ENCODE measurements at places on chromosomes 7 and 10.

DNA sequence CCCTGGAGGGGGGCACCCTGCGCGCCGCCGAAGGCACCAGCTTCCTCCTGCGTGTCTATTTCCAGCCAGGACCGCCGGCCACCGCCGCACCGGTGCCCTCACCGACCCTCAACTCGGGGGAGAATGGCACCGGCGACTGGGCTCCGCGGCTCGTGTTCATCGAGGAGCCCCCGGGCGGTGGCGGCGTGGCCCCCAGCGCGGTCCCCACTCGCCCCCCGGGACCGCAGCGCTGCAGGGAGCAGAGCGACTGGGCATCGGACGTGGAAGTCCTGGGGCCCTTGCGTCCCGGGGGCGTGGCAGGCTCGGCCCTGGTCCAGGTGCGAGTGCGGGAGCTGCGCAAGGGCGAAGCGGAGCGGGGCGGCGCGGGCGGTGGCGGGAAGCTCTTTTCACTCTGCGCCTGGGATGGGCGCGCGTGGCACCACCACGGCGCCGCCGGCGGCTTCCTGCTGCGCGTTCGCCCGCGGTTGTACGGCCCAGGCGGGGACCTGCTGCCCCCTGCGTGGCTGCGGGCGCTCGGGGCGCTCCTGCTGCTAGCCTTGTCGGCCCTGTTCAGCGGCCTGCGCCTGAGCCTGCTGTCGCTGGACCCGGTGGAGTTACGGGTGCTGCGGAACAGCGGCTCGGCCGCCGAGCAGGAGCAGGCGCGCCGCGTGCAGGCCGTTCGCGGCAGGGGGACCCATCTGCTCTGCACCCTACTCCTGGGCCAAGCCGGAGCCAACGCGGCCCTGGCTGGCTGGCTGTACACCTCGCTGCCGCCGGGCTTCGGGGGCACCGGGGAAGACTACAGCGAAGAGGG is 594 bp downstream of the CNNM1 start:
- DNase-seq: no peak

GRCh38 chr10:128398118-128398517 is 271.9 kb upstream of the MKI67 start:
- no peak for DNase-seq

- peak; percentile 22 for DNase-seq
Measured at GRCh38 chr7:25216837-25217236, 11.4 kb downstream of the NPVF start.

- DNase-seq: no peak
Measured at GRCh38 chr10:57959318-57960006, 308.2 kb downstream of the IPMK start.

GRCh38 chr7:24825381-24825794 is 68.1 kb upstream of the GSDME start:
- DNase-seq: no peak

DNA sequence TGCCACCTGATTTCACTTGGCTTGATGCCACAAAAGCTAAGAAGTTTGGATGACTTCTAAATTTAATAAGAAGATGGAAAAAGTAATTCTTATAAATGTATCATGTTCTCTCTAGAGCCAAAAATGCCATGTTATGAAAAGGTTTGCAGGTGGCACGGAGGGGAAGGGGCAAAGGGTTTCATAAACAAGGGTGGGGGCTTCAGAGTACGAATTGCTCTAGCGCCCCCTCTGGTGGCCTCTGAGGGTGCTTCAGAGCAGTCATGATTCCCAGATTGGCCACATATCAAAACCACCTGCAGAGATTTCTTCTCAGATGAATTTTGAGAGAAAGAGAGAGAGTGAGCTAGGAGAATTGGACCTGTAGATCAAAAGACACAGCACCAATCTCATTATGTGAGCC is 208.6 kb upstream of the YAE1 start:
- DNase-seq: no peak

DNA sequence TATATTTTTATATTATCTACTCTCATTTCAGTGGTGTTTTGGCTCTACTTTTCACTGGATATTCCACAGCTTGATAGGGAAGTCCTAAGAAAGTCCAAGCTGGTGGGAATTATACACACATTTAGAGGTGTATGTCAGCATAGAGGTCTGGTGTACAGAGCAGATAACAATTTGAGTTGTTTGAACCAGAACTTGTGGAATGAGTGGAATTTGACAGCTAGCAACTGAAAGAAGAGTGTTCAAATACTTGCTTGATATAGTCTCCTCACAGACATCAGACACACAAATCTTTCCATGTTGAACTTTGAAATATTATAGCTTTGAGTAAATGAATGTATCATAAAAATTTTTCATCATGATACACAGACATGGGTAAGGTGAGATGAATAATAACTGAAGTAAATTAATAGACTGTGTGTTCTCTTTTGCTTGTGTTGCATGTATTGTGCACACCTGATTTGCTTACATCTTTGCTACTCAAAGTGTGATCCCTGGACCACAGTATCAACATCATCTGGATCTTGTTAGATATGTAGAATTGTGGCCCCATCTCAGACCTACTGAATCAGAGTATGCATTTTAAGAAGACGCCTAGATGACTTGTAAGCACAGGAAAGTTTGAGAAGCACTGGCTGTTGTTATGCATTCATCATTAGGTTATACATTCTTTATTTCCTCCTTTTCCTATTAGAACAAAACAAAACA is 91.5 kb downstream of the ABCA13 start:
- DNase-seq: no peak

GRCh38 chr10:110566472-110567200 is 859 bp upstream of the SMC3 start:
- no peak for DNase-seq

DNA sequence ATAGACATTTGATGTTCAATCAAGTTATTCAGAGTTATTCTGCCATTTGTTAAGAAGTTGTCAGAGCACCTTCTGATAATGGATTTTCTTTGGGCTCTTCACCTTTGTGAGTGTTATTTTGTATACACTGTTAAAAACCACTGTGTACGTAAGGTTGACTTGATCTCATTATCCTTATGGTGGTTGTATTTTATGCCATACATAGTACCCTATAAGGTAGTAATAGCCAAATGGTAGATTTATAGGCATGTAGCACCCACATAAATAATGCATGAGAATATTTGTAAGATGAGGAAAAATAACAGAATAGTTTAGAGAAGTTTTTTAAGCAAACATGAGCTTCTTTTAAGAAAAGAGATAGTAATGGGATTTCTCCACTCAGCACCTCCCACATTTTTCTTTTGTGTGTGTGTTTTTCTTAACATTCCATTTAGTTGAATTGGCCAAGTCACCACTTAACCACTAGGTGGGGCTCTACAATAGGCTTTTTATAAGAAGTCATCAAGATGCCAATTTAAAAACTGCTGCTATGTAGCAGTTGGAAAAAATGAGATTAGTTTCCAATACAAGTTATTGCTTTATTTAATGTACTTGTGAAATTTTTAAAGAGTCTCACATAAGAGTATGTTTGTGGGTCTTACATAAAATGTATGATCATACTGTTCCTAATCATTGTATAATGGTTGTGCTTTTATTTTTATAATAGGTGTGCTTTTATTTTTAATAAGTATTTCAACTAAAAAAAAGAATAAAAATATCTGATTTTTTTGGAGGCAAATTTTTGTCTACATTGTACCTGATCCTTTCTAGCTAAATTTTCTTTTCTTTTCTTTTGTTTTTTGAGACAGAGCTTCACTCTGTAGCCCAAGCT is 41.1 kb upstream of the STMP1 start:
- DNase-seq: peak; percentile 37

- no peak for DNase-seq
Measured at GRCh38 chr10:8150401-8150905, 96.0 kb downstream of the GATA3 start.

GRCh38 chr7:47035522-47035921 is 546.4 kb downstream of the TNS3 start:
- no peak for DNase-seq

- no peak for DNase-seq
Measured at GRCh38 chr7:65980478-65981250, 1.3 kb downstream of the GUSB start.

- DNase-seq: no peak
Measured at GRCh38 chr7:107989618-107990373, 13.2 kb downstream of the LAMB1 start.

GRCh38 chr7:115812794-115813193 is 217.8 kb downstream of the TFEC start:
- no peak for DNase-seq

DNA sequence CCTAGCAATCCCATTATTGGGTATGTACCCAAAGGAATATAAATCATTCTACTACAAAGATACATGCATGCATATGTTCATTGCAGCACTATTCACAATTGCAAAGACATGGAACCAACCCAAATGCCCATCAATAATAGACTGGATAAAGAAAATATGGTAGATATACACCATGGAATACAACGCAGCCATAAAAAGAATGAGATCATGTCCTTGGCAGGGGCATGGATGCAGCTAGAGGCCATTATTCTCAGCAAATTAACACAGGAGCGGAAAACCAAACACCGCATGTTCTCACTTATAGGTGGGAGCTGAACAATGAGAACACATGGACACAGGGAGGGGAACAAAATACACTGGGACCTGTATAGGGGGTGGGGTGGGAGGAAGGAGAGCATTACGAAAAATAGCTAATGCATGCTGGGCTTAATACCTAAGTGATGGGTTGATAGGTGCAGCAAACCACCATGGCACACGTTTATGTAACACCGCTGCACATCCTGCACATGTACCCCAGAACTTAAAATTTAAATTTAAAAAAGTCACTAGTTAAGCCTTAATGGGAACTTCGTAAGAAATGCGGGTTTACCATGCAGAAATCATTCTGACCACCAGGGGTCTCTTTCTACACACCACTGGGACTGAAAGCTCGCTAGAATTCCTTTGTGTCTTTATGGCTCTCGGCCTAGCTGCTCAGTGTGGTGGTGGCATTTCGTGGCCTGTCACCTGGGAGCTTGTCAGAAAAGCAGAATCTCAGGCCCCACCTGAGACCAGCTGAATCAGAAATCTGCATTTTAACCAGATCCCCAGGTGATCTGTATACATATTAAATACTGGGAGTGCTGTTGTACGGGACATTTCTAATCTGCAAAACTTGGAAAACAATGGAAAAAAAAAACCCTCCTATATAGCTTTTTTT is 9.5 kb downstream of the ANKRD1 start:
- DNase-seq: peak; percentile 5

GRCh38 chr10:100696477-100696901 is 48.9 kb upstream of the PAX2 start:
- DNase-seq: no peak

- DNase-seq: no peak
Measured at GRCh38 chr10:114239117-114239993, at the start of gene VWA2. TSS of gene VWA2 (plus strand) at chr10:114239254. CDS start at chr10:114248714, 9,460 bp downstream.

DNA sequence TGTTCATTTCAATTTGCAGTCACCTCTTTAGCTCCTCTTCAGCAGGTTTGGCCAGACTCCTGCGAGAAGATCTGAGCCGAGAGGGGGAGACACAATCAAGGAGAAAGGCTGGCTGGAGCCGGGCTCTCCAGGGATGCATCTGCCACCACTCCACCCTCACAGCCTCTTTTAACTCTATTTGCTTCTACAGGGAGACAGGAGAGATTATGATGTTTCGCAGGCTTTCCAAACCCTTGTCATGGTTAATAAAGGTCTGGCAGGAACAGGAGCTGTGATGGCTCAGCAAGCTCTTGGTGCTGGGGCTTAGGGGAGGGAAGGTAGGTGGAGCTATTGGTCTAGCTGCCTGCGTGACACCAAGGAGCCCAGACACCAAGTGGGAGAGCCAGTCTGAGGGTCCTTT is 448.1 kb upstream of the PODXL start:
- DNase-seq: no peak

GRCh38 chr10:87596351-87596750 is 63.3 kb upstream of the PAPSS2 start:
- no peak for DNase-seq

GRCh38 chr10:131731780-131732630 is 168.8 kb upstream of the PPP2R2D start:
- DNase-seq: no peak

DNA sequence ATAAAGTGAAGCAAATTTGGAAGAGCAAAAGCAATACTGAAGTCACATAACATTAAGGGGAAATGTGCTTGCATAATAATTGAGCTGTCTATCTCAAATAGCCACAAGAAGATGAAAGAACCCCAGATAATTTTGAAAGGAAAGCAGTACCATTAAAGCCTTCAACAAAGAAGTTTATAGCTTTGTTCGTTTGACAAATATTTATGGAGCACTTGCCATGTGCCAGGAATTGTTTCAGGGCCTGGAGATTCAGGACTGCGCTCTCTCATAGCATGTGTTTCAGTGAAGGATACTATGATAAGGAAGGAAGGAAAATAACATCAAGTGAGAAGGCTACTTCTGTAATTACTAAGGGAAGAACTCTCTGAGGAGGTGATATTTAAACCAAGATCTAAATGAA is 212.3 kb upstream of the CSTF2T start:
- DNase-seq: no peak

DNA sequence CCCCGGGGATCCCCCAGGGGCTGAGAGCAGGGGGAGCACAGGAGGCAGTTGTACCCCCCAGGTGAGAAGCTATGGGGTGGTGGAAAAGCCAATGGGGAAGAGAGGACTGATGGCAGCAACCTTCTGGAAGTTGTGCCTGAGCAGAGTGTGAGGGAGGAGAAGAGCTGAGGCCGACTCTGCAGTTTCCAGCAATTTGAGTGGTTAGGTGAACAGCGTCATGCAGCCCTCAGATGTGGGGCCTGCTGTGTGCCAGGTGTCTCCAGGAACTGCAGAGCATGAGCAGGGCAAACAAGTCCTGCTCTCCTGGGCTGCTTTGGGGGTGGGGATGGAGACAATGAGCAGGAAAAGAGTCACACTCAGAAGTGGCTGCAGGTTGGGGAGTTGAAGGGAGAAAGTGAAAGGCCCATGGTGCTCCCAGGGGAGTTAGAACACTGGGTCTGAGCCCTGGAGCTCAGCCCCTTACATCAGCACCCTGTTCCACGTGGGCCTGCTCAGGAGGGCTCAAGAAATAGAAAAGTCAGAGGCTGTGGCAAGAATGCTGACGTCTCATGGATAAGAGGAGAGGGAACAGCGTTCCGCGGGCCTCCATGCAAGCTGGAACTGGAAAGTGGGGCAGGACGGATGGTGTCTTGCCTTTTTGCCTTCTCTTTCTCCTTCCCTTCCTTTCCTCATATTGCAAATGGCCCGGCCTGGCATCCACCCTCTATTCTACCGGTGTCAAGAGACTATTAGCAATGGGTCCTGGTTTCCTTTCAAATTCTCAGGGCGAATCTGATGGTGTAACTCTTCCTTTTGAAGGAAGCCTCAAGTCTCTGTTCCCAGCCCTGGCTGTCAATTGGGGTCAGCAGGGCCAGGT is 4.0 kb upstream of the AFAP1L2 start:
- DNase-seq: no peak

- DNase-seq: no peak
Measured at GRCh38 chr7:148173369-148173768, 417.2 kb upstream of the C7orf33 start.

GRCh38 chr10:135132-135600 is at the start of gene ZMYND11:
TSS of gene ZMYND11 (plus strand) at chr10:135455. CDS start at chr10:180013, 44,558 bp downstream.
- no peak for DNase-seq

- no peak for DNase-seq
Measured at GRCh38 chr10:72340510-72341261, 14.0 kb downstream of the DNAJB12 start.

Data from DMS 273 treated with DMSO at 0.1 percent for 48 hours (cell line).